C1 segment of cervical spinal cord (tissue), 14 donors: ENCODE measurements at places on chromosomes 4 and X.

GRCh38 chr4:128978985-128979384, 114.4 kb downstream of the SCLT1 start:
- no peak for DNase-seq

GRCh38 chr4:145602129-145602760, 16.9 kb upstream of the MMAA start:
- DNase-seq = no peak

DNA sequence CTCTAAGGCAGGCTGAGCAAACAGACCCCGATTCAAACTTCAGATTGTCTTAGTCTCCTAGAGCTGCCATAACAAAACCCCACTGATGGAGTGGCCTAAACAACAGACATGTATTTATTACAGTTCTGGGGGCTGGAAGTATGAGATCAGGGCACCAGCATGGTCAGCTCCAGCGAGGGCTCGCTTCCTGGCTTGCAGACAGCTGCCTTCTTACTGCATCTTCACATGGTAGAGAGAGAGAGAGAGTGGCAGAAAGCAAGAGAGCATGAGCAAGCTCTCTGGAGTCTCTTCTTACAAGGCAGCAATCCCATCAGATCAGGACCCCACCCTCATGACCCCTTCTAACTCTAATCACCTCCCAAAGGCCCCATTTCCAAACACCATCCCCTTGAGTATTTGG, 22.3 kb upstream of the SORCS2 start:
- DNase-seq = no peak

- no peak for DNase-seq
Observed at GRCh38 chrX:54089191-54089590, 44.9 kb upstream of the PHF8 start.

- DNase-seq = no peak
Observed at GRCh38 chr4:147791341-147791740, 59.5 kb downstream of the ARHGAP10 start.

DNA sequence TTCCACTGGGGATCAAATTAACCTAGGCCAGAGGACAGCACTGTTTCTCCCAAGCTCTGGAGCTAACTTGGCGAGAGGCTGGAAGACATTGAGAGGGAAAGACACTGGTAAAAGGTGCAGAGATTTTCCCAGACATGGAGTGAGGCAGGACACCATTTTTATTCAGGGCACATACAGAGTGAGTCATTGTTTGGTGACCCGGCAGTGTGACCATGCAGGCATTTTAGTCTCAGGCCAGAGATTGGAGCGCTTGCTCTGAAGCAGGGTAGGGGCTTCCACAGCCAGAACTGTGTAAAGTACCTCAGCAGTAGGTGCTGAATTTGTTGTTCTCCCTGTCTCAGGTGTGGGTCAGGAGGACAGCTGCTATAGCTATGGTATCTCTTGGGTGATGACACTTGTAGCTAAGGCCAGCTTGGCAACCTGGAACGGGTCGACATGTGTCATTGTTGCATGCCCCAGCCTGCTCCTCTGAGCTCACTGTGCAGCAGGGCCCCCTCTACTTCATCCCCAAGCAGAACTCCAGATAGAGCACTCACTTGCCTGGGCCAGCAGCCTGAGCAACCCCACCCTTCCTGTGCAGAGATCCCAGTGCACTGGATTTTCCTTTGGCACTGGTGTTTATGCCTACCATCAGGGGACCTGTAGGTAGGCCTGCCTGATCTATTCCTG, 79.8 kb upstream of the ATP8A1 start:
- no peak for DNase-seq

DNA sequence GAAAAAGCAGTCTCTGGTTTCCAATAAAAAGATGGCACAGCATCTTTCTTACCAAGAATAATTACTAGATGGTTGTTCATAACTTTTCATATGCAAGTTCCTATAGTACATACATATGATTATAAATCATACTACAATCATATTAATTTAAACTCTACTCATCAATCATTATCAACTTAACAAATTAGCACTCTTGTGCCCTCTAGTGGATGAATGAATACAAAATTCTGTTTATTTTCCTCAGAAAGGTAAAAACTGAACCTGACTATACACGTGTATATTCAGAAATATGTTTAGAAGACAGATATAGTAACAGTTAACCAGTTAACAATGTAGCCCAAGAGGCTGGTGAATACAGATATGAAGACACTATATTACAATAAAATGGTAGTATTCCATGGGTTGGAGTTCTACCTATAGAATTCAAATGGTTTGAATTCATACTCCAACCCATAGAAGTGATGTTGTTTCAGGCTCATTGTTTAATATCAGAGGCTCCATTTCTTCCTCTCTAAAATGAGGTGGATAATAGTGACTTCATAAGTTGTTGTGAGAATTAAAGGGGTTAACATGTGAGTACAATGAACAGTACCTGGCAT, 100.0 kb downstream of the ADAMTS3 start:
- DNase-seq = no peak

GRCh38 chr4:57071326-57071725, 38.9 kb downstream of the IGFBP7 start:
- DNase-seq = no peak

GRCh38 chr4:54318904-54319303, 89.8 kb downstream of the PDGFRA start:
- DNase-seq = no peak

DNA sequence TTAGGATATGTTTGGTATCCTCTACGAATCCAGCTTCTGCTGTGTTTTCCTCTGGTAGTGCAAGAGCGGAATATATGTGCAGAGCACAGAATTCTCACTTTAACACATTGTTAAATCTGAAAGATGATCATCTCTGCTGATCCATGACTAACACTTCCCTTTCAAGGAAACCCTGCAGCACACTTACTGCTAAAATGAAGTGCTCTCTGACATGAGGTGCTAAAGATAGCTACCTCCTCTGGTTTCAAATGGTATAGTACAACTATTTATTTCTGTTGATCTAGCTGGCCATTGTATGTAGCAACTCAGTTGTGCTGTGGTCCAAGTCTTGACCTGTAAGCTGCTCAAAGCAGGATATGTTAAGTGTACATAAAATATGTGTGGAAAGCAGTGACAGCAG, 162.4 kb upstream of the FMR1 start:
- no peak for DNase-seq

DNA sequence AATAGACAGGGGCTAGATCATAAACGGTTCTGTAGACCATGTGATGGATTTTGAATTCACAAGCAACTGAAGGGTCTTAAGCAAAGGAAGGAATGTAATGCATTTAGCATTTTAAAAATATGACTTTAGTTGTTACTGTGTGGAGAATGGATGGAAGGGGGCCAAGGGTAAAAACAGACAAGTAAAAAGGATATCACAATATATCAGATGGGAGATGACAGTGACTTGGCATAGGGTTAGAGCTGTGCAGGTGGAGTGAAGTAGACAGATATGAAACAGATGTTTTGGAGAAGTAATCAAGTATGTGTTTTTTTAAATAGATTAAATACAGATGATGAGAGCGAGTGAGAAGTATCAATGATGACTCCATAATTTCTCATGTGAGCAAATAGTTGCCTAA, 1116.0 kb upstream of the TENM3 start:
- DNase-seq = no peak

DNA sequence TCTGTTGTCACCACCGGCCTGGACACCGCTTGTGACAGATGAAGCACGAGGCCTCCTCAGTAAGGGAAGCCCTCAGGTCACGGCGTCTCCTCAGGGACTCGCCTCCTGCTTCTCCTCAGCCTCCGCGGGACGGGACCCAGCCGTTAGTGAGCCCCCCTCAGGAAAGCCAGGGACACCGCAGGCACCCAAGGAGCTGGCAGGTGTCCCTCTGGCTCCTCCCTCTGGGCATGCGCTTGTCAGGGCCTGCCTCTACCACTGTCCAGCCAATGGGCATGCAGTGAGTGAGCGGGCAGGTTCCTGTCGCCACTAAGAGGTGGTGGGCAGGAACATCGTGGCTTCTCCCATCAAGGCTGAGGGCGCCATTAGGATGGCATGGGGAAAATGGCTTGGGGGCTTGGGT, 23.5 kb upstream of the CT55 start:
- no peak for DNase-seq

GRCh38 chr4:23500894-23501449, 388.9 kb downstream of the PPARGC1A start:
- no peak for DNase-seq

DNA sequence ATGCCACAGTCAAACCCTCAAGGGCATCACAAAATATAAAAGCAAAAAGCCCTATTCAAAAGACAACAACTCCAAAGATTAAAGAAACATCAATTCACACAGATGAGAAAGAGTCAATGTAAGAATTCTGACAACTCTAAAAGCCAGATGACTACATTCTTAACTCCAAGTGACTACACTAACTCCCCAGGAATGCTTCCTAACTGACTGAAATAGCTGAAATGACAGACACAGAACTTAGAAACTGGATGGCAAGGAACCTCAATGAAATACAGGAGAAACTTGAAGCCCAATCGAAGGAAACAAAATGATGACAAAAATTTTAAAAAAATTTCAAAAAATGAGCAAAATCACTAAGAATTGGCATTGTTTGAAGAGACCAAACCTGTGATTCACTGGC, 1047.6 kb upstream of the PCDH10 start:
- DNase-seq = no peak

GRCh38 chr4:71752383-71753042, 31.4 kb downstream of the GC start:
- DNase-seq = no peak

DNA sequence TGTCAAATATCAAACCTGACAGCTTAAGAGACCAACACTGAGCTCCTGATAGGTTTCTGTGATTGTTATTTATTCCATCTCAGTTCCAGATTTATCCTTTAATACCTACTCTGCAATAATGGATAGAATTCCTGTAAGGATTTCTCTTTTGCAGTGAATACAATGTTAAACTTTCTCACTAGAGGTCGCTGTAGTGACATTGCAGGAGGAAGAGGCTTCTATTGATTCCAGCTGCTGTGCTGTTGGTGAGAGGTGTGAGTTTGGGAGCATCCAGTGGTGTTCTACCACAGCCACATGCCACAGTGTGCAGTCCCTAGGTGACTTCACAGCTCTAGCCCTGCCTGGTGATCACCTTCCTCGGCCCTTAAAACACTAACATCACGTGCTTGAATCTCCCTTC, 34.6 kb upstream of the DCAF8L2 start:
- no peak for DNase-seq

DNA sequence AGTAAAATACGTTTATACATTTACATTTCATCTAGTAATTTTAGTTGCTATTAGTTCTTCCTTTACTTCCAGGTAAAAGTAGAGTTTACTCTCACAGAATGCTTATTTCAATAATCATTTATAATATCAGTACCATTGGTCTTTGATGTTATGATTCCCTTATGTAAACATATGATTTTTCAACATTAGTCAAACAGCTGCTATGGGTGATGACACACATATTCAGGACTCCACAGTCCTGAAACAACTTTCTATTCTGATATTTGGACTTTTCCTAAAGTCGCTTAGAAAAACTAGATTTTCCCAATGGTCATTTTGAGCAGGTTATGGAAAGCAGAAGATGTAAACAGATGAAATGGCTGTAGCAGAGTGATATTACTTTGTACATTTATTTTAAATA, 369.8 kb downstream of the UNC5C start:
- DNase-seq = no peak
